Activated CD4-positive, alpha-beta T cell treated with anti-CD3 and anti-CD28 coated beads for 36 hours (primary cell): ENCODE measurements at places on chromosomes 7 and 10.

GRCh38 chr7:96800824-96801223, 91.2 kb upstream of the SEM1 start:
- no peak for DNase-seq

GRCh38 chr7:99531354-99531765, 20.6 kb downstream of the FAM200A start:
- no peak for DNase-seq

DNA sequence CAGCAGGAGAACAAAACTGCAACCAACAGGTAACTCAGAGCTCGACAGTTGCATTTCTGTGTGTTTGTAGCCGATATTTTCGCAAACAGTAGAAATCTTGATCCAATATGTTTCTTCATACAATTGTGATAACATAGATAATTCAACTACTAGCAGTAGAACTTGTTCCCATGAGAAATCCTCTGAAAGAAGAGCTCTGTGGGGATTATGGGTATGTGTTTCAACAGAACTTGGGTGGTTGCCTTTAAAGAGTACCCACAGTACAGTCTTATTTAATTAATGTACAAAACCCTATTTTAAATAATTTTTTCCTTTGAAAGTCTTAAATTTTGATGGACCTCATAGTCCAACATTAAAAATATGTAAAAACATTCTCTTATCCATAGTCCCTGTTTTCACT, 266.1 kb downstream of the PARD3 start:
- no peak for DNase-seq

DNA sequence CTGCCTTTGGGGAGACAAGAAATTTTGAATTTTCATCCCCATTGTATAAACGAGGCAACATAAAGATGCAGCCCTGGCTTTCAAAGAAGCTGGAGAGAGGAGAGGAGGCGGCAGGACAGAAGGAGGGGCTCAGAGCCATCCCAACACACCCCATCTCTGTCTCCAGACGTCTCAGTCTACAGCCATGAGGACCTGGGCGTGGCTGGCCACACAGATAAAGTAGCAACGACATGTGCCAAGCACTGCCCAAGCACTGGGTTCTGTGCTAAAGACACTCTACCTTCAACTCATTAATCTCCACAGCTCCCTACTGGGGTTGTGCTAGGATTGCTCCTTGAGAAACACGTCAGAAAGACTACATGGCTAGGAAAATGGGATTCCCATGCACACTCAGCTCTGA, 65.2 kb downstream of the DLG5 start:
- DNase-seq = no peak

DNA sequence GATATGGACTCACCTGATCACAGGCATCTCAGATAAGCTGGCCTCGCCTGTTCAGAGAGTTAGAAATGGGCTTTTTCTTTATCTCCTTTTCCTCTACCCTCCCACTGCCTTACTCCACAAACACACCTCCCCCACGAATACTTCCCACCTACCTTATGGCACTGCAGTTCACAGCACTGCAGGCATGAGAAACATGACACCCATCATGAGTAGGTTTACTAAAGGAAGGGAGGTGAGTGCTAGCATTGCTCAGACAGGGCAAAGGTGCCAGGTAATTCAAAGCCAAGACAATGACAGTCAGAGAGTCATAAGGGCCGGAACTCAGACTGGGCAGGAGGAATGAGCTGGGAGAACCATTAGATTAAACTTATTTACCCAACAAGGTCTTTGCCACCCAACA, 220.6 kb downstream of the FAM107B start:
- no peak for DNase-seq

DNA sequence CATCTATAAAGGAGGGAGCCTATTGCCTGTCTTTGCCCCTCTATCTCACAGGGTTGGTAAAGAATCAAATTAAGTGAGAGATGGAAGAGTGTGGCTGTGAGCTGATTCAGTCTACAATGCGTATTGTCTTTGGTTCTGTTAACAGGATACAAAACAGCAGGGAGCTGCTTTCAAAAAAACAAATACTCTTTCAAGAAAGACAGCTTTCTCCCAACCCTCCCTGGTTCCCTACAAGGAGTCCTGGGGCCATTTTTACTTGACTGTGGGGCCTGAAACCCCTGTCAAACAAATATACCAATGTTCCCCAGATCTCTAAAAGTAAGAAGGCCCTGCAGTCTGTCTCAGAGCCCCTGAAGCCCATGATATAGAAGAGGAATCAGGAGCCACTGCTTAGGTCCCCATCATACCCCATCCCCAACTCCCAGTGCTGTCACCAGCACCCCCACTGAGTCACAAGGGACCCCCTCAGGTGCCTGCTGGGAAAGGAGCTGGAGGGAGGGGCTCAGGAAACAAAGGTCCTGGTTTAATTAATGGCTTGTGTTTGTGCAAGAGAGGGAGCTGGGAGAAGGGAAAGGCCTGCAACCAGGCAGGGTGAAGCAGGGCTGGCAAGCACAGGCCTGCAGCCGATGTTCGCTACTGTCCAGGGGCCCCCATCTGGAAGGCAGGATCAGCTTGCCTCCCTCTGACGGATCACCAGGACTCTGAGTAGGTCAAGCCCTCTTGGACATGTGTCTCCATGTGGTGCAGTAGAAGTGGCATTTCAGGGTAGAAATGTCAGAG, 182.0 kb upstream of the GHITM start:
- no peak for DNase-seq

DNA sequence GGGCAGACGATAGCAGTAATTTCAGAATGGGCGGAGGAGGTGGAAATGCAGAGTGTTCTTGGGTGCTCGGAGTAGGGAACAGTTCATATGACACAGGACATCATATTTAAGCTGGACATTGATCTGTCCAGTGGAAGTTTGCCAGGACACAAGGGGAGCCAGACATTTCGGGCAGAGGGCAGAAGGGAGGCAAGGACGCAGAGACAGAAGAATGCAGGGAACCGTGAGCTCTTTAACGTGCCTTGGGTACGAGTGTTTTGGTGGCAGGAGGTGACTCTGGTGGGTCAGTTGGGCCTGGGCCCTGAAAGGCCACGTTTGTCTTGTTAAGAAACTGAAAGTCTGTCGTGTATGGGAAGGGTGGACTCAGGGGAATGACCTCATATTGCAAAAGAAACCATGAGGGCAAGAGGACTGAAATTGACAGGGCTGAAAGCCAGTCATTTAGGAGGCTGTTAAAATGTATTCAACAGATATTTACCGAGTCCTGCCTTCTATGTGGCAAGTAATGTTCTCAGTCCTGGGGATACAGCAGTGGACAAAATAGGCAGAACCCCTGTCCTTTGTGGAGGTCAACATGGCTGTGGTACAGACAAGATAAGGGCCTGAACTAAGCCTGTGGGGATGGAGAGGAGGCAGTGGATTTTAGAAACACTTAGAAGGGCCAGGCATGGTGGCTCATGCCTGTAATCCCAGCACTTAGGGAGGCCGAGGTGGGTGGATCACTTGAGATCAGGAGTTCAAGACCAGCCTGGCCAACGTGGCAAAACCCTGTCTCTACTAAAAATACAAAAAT, 2.2 kb downstream of the OPTN start:
- no peak for DNase-seq

DNA sequence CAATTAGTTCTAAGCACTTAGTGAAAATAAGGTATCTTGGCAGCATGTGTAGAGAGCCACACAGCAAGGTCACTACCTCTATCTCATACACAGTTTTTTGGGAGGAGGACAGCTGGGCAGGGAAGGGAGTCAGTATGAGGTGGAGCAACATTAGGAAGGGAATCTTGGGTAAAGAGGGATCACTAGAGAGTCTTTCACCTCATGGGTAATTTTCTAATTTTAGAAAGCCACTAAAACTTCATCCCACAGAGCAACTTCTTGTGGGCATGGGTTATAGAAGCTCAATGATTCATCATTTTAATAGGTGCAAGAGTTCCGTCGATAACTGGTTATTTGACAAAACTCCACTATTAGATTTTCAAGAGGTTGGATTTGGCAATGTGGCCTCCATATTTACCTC, 2.5 kb downstream of the NRAP start:
- DNase-seq = no peak

DNA sequence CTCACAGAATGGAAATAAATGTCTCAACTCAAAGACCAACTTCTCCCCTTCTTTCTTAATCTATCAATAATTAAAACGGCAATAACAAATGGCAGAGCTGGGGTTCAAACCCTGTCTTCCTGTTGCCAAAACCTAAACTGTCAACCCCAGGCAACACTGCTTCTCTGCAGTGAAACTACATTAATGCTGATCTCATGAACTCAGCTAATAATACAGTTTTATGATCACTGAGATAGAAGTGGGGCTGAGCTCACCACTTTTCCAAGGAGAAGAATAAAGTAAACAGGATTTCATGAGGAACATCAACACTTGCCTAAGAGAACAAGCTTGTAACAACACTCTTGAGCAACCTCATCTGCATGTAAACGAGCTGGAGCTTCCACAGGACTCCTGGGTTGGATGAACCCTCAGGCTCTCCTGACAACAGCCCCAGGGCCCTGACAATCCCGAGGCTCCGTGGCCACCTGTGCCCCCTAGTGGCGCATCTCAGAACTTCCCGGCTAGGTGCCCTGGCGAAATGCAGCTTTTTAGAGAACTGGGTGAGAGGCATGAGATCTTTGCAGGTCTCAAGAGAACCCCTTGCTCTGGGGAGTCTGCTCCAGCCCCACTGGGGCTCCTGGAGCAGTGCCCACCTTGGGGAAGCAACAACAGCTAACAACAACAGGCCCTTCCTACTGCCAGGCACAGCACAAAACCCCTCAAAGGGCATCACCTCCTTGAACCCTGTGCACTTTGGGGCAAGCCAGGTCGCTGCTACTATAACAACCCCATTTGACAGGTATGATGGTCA, 169.3 kb downstream of the SH3PXD2A start:
- DNase-seq = peak; percentile 88
